ENCODE measurements at places on chromosomes 2 and 18. TPM values are rescaled to one million over a fixed set of nuclear protein-coding genes. Genes with fewer than 3 reads are reported as not detected.

DNA sequence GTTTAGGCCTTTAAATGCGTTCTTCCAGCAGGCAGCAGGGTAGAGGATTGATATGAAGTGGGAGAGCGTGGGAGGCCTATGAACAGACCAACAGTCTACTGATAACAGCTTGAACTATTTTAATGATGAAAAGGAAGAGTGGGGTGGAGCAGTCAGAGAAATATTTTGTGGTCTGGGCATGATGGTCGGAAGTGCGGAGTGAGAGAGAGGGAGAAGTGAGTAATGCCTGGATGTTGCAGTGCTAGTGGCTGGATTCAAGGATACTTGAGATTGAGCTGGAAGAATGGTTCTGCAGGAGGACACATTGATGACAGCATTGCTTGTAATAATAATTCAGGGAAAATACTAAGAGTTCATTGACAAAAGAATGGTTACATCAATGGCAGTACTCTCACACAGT lies 151.0 kb upstream of the DAPL1 start:
- no peak for DNase-seq
- H3K27me3 ChIP-seq: no peaks in the 10 kb centered on the region
- H3K4me3 ChIP-seq: no peak overlapping the region
- H3K27ac ChIP-seq: no peak overlapping the region

Gene SNX17
- total RNA-seq: 84.4 TPM

Gene SLC9A4
- 1.4 TPM for total RNA-seq

GRCh38 chr18:31512203-31512764 lies 14.3 kb downstream of the DSG2 start:
- no peak overlapping the region for H3K4me3 ChIP-seq
- no peak overlapping the region for H3K27ac ChIP-seq
- H3K36me3 ChIP-seq: no peaks in the 10 kb centered on the region
- H3K4me1 ChIP-seq: no peaks in the 10 kb centered on the region

Gene REG3A
- 2.8 TPM for total RNA-seq

- DNase-seq: no peak
- no peaks in the 10 kb centered on the region for H3K4me1 ChIP-seq
- H3K36me3 ChIP-seq: no peaks in the 10 kb centered on the region
Measured at GRCh38 chr2:100776445-100776844, 43.5 kb upstream of the NPAS2 start.

DNA sequence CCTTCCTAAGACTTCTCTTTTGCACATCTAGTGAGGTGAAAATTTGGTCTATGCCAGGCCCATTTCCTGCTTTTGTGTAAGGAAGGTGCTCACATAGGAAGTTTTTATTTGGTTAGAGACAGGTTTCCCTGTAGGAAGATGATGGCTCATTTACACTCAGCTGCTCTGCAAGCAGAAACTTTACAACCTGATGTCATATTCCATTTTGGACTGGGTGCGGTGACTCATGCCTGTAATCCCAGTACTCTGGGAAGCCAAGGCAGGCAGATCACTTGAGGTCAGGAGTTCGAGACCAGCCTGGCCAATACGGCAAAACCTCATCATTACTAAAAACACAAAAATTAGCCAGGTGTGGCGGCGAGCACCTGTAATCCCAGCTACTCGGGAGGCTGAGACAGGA lies 35.8 kb downstream of the CASP10 start:
- no peak overlapping the region for H3K4me3 ChIP-seq
- DNase-seq: no peak
- H3K27me3 ChIP-seq: no peaks in the 10 kb centered on the region
- H3K36me3 ChIP-seq: no peaks in the 10 kb centered on the region

GRCh38 chr18:80202264-80202998 lies 44.9 kb downstream of the PARD6G start:
- H3K27me3 ChIP-seq: no peaks in the 10 kb centered on the region
- H3K27ac ChIP-seq: no peak overlapping the region
- H3K4me3 ChIP-seq: no peak overlapping the region
- DNase-seq: no peak
- H3K4me1 ChIP-seq: no peaks in the 10 kb centered on the region

DNA sequence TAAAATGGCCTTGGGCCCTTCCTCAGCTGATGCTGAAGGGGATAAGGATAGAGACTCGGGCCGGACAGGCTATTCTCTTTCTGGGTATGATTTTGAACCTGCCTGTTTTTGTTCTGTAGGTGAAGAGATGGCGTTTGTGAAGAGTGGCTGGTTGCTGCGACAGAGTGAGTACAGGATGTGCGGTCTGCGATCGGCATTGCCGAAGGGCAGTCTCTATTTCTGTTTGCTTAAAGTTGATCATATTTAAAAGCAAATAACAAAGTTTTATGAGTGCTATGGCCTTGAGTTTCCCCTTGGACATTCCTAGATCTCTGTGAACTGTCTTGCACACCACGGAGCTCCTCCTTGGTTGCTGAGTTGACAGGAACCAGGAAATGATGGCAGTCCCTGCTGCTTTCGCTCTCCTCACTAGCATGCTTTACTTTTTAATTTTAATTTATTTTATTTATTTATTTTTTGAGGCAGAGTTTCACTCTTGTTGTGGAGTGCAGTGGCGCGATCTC lies 15.7 kb downstream of the PLEKHB2 start:
- peaks cover 7% of the 10 kb centered on the region for H3K4me1 ChIP-seq
- no peak for DNase-seq
- H3K27ac ChIP-seq: no peak overlapping the region
- peaks cover 3% of the 10 kb centered on the region for H3K36me3 ChIP-seq
- no peak overlapping the region for H3K4me3 ChIP-seq

- H3K4me3 ChIP-seq: no peak overlapping the region
- H3K36me3 ChIP-seq: no peaks in the 10 kb centered on the region
- peaks cover 7% of the 10 kb centered on the region for H3K27me3 ChIP-seq
- no peak for DNase-seq
- H3K27ac ChIP-seq: no peak overlapping the region
- no peaks in the 10 kb centered on the region for H3K4me1 ChIP-seq
Measured at GRCh38 chr2:70941701-70942100, 6.0 kb downstream of the ATP6V1B1 start.
